KG1 (cell line): ENCODE measurements at places on chromosomes 11 and 22.

- no peak for DNase-seq
These were observed 104.6 kb downstream of the SIK3 start for GRCh38 chr11:116993599-116993998.

GRCh38 chr11:122131126-122131525, 15.1 kb upstream of the BLID start:
- DNase-seq: no peak

DNA sequence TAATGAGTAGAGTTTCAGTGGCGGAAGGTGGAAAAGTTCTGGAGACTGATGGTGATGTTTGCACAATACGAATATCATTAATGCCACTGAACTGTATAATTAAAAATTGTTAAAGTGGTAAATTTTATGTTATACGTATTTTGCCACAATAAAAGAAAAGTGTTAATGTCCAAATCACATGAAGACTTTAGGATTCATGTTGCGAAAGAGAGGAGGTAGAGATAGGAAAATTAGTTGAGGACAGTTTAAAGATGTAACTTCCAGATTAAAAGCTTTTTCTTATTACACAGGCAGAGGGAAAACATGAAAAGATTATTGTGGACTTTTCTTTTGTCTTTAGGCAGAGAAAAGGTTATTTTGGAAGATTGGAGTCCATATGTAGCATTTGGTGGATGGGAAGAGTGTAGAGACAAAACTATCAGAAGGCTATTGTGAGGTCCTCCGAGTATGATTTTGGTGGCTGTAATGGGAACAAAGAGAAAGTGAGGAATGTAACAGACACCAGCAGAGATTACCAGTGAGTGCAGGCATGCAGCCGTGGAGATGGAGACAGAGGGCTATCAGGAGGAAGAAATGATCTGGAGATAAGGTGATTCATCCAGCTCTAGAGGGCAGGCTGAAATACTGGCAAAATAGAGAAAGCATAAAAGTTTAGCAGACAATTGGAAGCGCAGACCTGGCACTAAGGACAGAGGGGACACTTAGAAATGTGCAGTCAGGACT, 12.5 kb downstream of the VPS26B start:
- DNase-seq: no peak

DNA sequence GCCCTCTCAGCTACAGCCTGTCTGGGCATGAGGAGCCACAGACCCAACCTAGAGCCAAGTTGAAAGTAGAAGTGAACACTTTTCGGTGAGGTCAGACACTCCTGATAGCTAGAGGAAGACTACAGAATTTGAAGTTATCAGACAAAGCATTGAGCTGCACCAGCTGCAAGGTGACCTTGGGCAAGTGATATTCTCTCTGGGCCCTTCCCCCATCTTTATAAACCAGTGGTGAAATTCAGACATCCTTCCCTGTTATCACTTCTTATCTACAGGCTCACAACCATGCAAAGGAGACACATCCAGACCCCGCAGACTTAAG, 8.0 kb upstream of the PMM1 start:
- no peak for DNase-seq

DNA sequence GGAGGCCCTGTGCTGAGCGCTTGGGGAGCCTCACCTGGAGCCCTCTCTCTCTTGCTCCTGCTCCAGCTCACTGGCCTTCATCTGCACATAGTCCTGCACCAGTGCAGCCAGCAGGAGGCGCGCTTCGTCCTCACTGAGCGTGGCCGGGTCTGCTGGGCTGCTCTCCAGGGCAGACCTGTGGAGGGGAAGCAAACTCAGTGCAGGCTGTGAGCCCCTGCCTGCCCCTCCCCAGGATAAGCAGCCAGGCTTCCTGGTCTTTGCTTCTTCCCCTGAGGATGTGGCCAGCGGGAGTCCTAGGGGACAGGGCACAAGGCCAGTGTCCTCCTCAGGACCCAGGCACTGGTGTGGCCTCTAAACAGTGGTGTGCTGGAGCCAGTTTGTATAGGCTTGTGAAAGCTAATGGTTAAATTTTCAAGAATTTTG, 2.2 kb downstream of the CALCA start:
- no peak for DNase-seq

DNA sequence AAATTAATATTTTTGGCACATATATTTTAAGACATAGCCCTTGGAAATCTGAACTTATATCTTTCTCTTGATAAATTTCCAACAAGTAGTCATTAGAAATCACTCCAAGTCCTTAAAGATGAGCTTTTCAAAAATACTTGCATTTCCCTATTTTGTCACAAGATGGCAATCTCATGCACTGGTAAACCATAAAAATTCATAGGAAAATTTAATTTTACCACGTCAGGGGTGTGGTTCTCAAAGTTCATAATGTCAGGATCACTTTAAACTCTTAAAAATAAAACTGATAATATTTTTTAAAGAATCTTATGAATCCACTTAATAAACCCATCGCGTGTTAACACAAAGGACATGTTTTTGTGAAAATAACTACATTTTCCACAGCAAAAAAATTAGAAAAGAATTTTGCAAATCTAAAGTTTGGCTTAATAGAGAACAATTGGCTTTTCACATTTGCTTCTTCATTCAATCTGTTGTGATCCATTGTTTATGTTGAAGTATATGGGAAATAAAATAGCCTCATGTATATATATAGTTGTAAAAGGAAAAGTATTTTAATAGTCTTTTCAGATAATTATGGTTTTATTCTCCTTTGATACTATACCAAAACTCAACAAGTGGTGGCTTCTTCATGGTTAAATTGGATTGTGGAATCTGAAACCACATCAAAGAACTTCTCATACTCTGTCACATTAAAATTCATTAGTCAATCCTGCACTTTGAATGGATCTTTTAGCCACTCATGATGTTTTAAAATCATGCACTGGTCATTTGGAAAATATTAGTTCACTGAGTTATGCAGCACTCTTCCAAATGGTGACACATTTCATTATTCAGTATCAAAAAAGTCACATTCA, 169.1 kb downstream of the CADM1 start:
- peak; percentile 5 for DNase-seq

- no peak for DNase-seq
These were observed 71.2 kb downstream of the FBXO7 start for GRCh38 chr22:32545801-32546200.

DNA sequence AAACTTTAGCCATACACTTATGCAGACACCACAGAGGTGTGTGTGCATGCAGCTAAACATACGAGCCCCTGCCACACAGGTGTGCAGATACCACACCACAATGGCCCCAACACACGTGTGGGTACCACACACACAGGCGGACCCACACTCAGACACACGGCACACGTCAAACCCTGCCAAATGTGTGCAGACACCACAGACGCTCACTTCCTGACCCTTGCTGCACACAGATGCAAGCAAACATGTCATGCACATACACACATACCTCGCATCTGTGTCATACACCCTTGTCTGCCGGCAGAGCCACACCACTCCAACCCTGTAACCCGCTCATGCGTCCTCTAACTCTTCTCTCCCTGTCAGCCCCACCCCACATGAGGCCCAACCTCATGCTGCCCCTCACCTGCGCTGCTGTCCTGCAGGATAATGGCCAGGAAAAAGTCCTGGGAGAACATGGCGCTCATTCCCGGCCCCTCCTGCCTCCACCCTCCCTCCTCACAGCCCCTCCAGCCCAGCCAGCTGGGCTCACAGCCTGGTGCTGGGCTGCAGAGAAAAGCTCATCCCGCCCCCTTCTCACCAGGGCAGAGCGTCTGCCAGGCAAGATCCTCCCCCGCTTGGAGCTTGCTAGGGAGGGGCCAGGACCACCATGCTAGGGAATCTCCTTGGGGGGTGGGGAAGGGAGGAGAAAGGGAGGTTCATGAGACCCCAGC, 14.2 kb downstream of the SMPD1 start:
- DNase-seq: no peak

- DNase-seq: peak; percentile 53
These were observed 838 bp downstream of the BCL9L start for GRCh38 chr11:118924591-118925585.

GRCh38 chr22:29152954-29153719, 52.6 kb upstream of the EMID1 start:
- no peak for DNase-seq

DNA sequence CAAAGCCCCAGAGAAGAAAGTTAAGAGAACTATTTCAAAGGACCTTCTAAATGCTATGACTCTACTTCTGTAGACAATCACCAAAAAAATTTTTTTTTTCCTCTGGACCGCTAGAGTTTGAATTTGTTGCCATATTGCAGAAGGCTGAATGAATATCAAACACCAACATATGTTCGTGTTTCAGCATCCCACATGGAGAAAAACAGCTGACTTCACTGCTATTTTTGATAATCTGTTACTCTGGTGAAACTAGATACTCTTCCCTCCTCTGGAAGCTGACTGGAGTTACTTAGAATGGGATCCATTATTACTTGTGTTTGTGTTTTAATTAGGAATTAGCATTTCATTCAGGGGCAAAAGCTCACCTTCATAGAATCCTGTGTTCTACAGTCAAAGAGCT, 447.0 kb downstream of the AASDHPPT start:
- DNase-seq: no peak

DNA sequence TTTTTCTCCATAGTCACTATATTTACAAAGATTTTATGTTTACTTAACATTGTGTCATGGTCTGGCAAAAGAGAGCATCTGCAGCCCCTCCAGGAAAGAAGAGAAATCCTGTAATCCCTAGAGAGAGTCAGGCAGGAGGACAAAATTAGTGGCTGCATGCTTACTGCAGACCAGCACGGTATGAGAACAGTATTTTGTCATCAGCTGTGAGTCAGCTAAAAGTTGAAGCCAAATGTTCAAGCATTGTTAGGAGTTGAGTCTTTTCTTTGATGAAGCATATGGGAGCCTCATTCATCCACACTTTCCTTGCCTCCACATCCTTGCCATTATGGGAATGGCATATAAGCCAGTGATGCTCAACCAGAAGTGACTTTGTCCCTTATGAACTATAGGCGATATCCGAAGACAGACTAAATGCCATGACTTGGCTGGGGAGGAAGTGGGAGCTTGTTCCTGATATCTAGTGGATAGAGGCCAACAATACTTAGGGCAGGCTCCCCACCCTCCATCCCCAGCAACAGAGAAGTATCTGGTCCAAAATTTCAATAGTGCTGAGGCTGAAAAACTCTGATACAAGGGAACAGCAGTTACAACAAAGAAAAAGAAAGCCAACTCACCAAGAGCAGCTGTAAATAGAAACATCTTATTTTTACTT, 112.0 kb upstream of the OR5AK2 start:
- DNase-seq: no peak

- no peak for DNase-seq
These were observed 1.4 kb downstream of the FDX1 start for GRCh38 chr11:110431051-110431672.

DNA sequence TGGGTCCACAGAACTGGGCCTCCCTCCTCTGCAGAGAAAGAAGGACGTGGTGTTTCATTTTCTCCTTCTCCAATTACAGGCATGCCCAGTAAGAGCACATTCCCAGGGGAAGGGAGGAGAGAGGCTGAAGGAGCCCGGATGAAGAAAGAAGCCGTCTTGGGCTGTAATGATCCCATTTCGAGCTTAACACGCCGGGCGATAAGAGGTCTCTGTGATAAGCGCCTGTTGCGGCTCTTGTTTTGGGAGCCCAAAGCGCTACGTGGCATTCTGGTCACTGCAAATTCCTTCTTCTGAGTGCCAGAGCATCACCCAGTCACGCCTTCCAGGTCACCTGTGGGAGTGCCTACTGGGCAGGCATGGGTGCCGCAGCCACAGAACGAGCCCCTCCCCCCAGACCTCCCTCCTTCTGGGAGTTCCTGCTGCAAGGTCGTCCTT, 57.5 kb downstream of the ANO1 start:
- DNase-seq: no peak

DNA sequence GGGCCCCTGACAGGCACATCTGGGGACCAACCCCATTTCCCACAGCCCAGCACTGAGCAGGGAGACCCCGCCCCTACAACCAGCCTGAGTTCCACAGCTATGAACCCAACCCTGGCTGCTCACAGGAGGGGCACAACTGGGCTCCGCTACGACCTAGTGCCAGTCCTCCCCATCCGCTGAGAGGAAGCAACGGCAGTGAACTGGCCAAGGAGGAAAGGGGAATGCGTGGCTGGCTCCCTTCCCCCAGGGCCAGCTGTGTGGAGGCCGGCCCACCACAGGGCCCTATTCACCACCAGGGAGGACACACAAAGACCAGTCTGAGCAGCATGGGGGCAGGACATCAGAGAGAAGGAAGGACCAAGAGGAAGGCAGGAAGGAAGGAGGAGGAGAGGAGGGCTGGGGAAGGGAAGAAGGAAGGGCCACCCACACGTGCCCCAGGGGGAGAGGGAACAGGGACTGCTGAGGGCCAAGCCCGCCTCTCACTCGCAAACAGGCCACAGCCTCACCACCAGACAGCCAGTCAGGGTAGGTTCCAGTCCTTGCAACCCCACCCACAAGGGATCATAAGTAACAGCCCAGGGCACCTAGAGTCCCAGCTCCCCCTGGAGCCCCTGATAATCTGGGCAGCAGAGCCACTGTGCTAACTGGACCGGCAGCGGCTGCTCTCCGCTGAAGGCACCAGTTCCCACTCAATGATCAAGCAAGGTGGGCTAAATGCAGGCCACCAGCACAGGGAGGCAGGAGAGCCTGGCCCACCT, 8.5 kb upstream of the GAL3ST1 start:
- DNase-seq: no peak

GRCh38 chr11:47317064-47317828, 35.3 kb downstream of the MYBPC3 start:
- no peak for DNase-seq

GRCh38 chr11:47987310-47987709, 7.0 kb downstream of the PTPRJ start:
- DNase-seq: no peak

GRCh38 chr11:66559142-66559865, 9.1 kb downstream of the CTSF start:
- DNase-seq: no peak

GRCh38 chr22:22880645-22881044, 7.0 kb upstream of the IGLL5 start:
- no peak for DNase-seq

- DNase-seq: no peak
These were observed 193.4 kb upstream of the KIRREL3 start for GRCh38 chr11:127193950-127194349.

- no peak for DNase-seq
These were observed 42.5 kb downstream of the IGLL5 start for GRCh38 chr22:22930222-22930497.

GRCh38 chr22:44369916-44370801, 57.4 kb upstream of the SHISAL1 start:
- DNase-seq: no peak

GRCh38 chr11:35740061-35740799, 77.7 kb downstream of the TRIM44 start:
- DNase-seq: no peak

- no peak for DNase-seq
These were observed 339.0 kb downstream of the METTL15 start for GRCh38 chr11:28447226-28447625.

DNA sequence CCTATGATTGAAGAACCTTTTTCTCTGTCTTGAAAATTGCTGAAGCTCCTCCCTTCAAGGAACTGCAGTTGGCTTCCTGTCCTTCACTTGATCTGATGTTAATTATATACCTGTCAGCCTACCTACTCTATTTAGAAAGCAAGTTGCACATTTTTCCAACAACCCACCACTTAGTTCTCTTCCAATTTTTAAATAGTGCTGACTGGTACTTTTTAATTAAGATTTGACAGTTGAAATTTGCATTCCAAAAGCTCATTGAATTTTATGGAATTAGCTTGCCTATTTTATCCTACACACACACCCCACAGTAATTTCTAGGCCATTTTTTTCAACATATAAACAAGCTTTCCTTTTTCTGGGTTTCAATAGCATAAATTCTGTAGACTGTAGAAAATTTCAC, 820.3 kb upstream of the FAT3 start:
- no peak for DNase-seq
